ENCODE measurements at places on chromosomes 6 and 20.

GRCh38 chr6:4059115-4059777 lies 19.7 kb downstream of the FAM217A start:
- DNase-seq = no peak

GRCh38 chr6:37967651-37968050 lies 148.1 kb downstream of the ZFAND3 start:
- DNase-seq = no peak

- no peak for DNase-seq
These were observed 25.7 kb downstream of the MUC22 start for GRCh38 chr6:31035862-31036497.

GRCh38 chr6:2376429-2377355 lies 131.3 kb upstream of the GMDS start:
- no peak for DNase-seq

DNA sequence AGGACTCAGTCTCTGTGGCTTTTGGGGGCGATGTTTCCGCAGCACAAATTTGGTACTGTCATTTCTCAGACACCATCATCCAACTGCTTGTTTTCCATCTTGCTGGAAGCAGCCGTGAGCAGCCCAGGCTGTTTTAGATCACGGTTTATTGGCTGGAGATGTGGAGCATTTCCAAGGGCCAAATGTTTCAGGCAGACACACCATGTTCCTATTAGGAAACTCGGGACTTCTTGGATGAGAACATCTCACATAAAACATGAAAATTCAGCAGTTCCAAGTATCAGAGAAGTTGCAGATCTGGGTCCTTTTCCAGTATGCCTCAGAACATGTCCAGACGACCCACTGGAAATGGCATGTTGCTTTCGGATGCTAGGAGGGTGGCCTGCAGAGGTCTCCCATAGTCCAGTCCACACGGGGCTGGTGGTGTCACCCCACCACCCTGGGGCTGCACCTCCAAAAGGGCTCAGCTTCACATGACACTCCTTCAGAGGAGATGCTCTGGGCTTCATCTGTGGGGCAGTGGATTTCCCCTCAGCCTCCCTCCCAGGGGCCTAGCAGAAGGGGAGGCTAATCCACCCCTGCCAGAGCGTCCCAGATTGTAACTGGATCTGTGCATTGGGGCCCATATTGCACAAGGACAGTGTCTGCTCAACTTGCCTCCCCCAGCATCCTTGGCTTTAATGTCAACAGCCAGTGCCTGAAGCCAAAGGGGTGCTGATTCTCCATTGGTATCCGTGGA lies 176.3 kb downstream of the SCP2D1 start:
- DNase-seq = no peak

Data from germinal center (tissue), 1 donor.